ENCODE measurements at places on chromosomes 4 and X.

DNA sequence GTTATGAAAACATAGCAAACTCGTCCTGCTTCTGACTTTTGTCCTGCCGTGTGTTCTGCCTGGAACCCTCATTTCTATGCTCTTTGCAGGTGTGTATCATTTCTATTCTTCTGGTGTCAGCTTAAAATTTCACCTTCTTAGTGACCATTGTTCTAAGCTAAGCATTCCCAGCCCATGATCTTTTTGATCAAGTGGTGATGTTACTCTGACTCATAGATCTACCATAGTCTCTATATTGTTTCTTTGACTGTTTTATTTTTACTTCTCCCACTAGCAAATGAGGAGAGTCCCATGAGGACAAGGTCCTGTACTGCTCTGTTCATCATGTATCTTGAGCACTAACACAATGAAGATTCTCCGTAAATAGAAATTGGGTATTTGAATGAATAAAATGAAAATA, 14.1 kb upstream of the CXCL6 start:
- no peak for DNase-seq

DNA sequence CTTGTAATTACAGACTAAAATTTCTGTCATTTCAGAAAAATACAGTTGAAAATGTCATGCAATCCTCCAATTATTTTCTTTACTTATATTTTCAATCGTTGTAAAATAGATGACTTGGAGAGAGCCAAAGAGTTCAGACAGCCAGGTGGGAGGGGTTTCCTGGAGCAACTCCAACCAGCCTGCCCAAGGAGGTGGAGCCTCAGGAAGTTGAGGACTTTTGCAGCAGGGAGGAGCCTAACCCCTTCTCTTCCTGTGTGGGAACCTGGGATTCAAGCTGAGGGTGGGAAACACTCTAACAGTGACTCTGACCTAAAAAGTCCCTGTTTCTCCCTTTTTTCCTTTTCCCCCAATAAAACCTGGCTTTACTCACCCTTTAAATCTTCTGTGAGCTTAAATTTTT, 72.2 kb upstream of the GABRG1 start:
- no peak for DNase-seq

DNA sequence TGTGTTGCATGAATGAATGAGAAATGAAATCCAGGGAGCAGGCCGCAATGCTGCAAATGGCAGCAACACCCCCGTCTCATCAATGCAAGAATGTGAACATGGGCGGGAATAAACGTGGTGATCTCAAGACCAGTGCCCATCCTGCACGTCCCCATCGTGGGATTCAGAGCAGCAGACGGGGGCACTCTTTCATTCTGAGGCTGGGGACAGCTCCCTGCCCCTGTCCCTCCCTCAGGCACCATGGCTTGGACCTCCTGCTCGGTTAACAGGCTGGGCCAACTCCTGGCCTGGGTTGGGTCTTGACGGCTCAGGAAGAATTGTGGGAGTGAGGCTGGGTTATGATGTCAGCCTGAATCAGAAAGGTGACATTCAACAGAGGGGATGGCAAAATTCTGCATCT, 78.9 kb downstream of the NSUN7 start:
- no peak for DNase-seq

DNA sequence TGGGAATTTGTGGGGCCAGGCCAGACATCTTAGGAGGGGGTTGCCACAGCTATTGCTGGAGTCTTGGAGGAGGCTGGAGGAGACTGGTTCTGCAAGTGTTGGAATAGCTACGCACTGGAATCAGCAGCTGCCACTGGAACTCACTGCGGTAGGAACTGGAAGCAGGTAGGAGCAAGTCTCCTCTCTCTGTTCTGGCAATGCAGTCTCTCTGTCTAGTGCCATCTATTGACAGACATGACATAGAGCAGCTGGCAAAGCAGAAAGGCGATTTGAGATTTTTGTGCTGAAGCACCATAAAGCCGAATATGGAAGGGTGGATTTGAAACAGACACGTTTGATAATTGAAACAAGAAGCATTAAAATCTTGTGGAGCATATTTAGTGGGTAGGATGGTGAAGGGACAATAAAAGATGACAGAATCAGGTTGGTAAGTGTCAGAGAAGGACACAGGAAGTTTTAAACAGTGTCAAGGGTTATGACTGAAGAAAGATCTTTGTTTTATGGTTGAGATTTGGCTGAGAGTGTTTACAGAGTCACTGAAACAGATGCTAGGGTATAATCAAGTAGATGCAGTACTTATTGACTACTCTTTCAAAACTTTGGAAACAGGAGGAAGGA, 23.5 kb upstream of the SYNPO2 start:
- no peak for DNase-seq

DNA sequence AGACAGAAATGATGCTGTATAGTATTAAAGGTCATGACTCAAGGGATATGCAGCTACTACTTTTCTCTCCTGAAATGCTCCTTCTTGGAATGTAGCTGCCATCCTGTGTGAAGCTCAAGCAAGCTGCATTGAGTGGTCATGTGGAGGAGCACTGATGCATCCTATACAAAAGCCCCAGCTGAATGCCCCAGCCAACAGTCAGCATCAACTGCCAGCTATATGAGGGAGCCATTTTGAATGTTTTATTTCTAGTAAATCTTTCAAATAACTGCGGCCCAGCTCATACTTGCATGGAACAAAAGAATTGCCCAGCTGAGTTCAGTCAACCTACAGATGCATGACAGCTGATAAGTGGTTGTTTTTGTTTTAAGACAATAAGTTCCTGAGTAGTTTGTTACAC, 165.0 kb upstream of the GEMIN8 start:
- no peak for DNase-seq

DNA sequence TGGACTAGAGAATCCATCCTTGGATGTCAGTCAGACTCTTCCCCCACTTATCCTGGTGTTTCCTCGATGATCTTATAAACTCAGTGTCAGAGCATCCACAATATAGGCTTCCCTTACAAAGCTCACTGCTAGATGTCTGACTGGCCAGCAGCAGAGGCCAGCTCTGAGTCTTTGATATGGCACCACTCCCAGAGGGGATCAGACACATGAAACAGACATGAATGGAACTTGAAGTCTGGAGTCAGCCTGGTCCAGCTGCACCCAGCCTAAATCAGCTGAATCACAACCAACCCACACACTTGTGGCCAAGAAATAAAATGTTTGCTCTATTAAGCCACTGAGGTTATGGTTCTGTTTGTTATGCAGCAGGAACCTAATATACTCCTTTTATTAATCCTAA, 129.6 kb upstream of the MED14 start:
- DNase-seq = no peak

- DNase-seq = no peak
These were observed 72.0 kb upstream of the MAGEB16 start for GRCh38 chrX:35726176-35726575.

DNA sequence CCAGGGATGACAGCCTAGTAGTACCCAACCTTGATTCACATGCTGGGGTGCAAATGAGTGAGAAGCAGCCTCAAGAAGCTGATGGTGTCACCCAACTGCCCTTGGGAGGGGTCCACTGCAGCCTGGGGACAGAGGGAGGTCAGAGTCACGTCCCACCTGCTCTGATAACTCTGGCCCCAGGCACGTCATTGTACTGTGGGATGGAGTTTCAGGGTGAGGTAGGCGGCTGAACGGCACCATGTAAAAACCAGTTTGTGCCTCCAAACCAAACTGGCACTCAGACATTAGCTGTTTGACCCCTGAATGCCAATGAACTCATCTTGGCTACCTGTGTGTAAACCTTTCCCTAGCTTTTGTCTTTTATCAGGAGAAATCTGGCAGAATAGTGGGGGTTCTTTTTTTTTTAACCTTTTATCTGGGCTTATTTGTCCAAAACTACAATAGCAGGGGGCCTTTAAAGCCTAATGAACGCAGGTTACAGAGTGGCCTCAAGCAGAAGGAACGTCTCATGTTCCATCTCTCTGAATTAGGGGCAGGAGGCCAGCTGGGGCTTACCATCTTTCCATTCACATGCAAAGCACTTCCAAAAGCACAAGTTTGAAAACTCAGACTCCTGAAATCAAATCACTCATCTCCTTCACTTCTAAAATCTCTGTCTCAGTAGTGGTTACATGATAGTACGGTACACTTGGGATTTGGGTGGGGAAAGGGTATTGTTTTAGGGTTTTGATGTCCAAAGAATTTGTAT, 89.4 kb downstream of the IRF2 start:
- no peak for DNase-seq

GRCh38 chr4:162499478-162499877, 335.7 kb upstream of the FSTL5 start:
- DNase-seq = no peak

DNA sequence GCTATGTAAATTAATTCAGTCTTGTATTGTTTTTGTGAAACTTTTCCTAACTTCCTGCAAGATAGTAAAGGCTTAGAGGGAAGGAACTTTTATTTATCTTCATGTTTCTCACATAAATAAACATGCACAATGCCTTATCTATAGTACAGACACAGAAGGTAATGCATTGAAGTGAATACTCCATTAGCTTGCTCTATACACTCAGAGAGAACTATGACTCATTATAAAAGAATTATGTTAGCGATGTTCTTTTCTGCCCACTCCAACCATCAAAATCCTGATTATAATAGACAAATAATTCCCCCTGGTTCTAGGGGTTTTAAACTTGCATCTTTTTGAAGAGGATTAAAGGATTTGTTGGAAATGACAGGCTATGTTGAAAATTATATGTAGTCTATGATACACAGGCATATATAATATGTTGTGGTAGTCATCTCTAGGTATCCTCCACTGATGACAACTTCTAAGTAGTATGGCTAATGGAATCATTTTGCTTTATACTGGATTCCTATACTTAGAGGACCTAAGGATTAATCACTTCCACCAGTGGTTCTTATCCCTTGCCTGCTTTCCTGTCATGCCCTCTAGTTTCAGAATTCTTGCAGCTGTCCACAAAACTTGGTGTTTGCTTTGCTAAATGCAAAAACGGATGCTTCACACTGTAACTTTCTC, 115.7 kb downstream of the NDST4 start:
- DNase-seq = no peak

- no peak for DNase-seq
These were observed 221.0 kb upstream of the GALNT7 start for GRCh38 chr4:172947594-172947993.

- no peak for DNase-seq
These were observed 46.7 kb downstream of the JADE1 start for GRCh38 chr4:128856246-128856645.

GRCh38 chr4:30962939-30963338, 242.8 kb downstream of the PCDH7 start:
- no peak for DNase-seq

DNA sequence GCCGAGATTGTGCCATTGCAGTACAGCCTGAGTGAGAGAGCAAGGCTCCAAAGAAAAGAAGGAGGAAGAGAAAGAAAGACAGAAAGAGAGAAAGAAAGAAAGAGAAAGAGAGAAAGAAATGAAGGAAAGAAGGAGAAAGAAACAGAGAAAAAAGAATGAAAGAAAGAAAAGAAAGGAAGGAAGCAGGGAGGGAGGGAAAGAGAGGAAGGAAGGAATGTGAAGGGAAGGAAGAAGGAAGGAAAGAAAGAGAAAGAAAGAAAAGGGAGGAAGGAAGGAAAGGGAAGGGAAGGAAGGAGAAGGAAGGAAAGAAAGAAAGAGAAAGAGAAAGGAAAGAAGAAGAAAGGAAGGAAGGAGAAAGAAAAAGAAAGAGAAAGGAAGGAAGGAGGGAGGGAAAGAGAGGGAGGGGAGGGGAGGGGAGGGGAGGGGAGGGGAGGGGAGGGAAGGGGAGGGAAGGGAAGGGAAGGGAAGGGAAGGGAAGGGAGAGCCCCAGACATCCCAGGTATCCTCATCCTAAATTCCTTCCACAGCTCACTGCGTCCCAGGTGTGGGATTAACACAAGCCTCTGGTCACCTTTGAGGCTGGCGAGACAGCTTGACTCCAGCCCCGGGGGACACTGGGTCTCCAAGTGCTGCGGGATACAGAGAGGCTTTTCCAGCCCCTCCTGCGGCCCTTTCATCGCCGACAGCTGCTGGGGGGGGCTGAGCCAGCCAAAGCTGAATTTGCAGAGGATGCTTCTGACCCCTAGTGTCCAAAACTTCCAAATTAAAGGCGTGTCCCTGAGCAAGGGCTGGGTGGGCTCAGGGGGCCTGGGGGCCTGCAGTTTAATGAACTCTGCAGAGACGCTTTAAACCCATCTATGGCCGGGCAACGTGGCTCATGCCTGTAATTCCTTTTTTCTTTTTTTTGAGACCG, 24.2 kb upstream of the CSF2RA start:
- DNase-seq = no peak

DNA sequence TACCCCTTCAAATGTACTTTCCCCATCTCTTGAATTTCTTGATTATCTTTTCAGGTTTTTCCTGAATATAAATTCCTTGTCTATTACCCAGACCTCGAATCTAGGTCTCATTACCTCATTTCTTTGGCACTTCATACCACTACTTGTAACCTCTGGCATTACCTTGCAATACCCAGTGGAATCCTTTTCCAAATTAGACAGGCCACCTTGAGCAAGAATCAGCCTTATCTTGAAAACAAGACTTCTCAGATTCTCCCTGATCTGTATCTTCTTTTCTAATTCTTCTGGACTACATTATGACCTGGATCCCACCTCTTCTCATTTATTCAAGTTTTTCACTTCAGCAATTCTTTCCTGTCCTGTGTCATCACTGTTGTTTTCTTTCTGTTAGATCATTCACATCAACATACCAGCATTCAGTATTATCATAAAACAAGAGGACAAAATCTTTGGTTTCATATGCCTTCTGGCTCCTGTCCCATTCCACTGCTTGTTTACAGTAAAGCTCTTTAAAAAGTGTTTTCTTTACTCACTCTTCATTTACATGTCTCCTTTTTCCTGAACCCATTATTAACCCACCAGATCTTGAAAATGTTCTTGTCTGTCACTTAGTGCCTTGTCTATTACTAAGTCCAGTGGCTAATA, 275.6 kb upstream of the HS3ST1 start:
- no peak for DNase-seq

DNA sequence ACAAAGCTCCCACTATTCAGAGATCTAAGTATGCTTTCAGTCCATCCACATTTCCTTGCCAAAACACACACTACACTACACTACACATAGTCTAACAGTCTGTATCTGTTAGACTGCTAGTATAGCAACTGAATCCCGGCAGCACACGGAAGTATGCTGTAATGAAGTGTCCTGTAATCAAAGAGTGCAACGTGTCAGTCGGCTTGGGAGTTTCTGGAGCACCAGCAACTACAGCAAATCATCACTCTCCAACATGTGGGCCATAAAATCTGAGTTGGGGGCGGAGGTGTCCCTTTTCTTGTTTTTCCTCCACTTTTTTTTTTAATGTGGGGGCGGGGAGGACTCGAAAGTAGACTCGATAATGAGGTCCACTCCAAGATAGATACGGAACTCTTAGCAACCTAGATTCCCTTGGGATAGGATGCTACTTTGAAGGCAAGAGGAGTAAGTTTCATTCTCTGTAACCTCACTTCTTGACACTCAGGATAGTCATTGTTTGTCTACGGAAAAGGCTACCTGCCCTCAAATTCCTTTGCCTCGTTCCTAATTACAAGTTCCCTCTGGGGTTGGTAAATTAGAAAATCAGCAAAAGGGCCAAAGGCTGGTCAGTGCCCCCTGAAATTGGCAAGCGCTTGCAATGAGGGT, 722 bp downstream of the SLC10A7 start:
- no peak for DNase-seq
